ENCODE measurements at places on chromosomes 1 and 21.

DNA sequence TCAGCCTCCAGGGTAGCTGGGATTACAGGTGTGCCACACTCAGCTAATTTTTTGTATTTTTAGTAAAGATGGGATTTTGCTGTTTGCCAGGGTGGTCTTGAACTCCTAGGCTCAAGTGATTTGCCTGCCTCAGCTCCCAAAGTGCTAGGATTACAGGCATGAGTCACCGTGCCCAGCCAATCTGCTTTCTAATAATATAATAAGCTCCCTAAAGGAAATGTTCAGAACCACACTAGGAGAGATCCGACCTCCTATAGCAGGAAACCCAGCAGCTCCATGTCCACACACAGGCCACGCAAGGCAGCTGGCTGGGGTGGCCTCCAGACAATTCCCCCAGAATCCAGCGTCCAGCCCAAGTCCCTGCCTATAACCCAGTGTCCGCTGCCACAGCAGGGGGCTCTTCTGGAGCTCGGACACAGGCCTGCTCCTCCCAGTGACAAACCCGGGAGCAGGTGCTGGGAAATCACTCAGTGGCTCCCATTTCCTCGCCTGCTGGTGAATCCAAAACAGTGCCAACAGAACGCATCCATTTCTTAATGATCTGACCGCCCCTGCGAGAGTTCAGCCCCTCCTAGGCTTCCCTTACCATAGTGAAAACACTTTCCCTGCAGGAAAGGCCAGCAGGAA is 7.5 kb downstream of the RIPK4 start:
- DNase-seq, result no peak

GRCh38 chr1:222557148-222557547 is 9.2 kb upstream of the HHIPL2 start:
- no peak for DNase-seq

DNA sequence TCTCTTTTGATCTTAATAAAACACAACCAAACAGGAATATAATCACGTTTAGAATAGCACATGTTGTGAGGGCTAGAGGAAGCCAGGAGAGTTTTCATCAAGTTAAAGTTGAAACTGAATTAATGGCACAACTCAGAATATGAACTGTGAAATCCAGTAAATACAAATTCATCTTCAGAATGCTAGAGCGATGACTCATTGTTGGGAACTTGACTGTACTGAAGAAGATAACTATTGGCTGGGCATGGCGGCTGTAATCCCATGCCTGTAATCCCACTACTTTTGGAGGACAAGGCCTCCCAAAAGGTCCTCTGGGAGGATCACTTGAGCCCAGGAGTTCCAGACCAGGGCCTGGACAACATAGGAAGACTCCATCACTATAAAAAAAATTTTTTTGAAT is 8.8 kb downstream of the SYF2 start:
- no peak for DNase-seq

- no peak for DNase-seq
These were observed 7.2 kb upstream of the GNG12 start for GRCh38 chr1:67840449-67840848.

DNA sequence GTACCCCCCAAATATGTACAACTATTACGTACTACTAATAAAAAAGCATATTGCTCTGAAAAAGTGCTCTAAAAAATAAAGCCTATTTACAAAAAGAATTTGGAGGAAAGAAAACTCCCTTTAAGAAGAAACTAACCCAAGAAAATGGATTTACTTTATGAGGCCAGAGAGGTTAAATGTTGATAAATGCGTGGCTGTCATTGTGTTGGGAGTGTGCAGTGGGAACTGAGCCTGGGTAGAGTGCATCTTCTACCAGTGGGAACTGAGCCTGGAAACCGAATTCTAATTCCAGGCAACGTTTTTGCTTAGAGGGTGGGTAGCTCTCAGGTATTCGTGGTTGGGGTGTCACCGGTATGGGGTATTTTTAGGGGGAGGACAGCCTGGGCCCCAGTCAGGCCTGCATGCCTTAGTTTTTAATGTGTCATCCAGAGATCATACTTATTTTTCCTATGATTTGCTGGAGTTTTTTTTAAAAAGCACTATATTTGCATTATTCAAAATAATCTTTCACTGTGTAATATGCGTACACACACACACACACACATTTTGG is 24.1 kb upstream of the RNF187 start:
- DNase-seq, result no peak

GRCh38 chr1:77831566-77831965 is 52.1 kb downstream of the MIGA1 start:
- no peak for DNase-seq

DNA sequence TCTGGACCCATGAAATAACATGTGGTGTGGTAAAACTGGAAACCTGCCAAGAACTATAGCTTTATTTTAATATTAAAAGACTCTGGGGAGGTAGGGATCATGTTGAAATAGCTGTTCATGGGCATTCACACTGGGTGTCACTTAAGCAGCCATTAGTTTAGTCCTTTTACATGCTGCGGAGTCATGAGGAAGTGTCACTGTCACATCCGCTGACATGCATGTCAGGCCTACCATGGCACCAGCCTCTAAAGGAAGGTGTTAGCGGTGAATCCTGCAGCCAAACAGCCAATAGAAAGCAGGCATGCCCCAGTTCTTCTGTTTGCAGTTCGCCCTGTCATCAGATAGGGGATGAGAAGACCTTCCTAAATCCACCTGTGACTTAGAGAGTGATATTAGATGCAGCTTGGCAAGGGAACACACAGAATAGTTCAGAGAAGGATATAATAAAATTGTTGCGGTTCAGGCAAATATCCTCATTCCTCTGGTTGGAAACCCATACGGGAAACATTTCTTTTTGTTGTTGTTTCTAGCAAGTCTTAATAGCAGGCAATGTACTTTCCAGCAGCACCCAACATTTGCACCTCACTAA is 100.4 kb downstream of the CACHD1 start:
- DNase-seq, result no peak

DNA sequence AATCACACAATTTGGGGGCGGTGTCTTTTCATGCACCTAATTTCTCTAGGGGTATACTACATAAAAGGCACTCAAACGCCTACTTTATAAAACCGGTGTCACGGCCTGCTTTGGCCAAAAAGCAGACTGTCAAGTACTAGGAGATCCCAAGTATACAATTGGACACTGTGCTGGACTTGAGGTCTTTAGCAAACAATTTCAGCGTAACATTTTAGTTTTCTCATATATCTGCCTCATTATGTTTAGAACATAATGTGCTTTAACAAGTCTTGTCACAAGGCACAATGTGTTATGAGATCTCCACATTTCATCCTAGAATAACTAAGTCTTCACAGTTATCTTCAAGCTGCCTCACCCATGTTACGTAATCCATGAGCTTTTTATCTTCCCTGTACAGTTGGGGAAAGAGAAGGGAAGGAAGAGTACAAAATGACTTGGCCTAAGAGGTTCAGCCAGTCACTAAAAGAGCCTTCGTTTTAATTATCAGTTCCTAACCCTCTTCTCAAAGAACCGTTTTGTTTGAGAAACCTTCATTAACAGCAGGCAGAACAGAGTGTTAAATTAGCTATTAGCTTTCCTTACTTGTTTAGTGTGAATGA is 1.7 kb downstream of the SSX2IP start:
- DNase-seq, result peak; percentile 58

DNA sequence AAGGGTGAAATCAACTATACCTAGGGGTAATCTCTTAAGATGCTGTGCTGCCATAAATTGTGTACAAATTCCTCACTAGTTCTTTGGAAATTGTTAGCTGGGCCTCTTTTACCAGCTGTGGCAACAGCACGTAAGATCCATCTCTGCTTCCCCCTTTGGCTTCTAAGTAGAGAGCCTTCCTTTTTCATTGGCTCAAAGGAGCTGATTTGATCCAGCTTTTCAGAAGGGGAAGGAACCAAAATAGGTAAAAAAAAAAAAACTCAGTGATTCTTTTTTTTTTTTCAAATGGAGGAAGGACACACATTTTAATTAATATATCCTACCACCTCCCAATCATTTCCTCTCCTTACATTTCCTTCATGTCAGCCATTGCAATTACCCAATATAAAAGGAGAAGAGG is 4.0 kb upstream of the RCAN1 start:
- DNase-seq, result peak; percentile 61

GRCh38 chr21:16865632-16866031 is 647.2 kb upstream of the CXADR start:
- DNase-seq, result no peak

- DNase-seq, result peak; percentile 48
These were observed 10.7 kb upstream of the COL16A1 start for GRCh38 chr1:31714442-31715086.

DNA sequence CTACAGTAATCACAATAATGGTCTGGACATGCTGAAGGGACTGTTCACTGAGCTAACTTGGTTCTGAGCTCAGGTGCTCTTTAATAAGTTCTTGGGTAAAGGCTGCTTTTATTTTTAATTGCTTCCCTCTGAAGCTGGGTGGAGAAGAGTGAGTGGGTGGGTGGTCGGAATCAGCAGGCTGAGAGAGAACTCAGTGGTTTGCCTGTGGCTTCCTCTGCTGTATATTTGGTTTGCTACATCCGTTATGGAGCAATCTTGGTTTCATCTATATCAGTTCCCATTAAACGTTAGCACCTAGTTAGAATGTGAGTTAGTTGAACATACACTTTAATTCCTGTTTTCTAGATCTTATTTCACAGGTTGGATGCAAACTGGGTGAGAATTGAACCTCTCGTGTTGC is 23.3 kb downstream of the CNIH4 start:
- DNase-seq, result peak; percentile 91

DNA sequence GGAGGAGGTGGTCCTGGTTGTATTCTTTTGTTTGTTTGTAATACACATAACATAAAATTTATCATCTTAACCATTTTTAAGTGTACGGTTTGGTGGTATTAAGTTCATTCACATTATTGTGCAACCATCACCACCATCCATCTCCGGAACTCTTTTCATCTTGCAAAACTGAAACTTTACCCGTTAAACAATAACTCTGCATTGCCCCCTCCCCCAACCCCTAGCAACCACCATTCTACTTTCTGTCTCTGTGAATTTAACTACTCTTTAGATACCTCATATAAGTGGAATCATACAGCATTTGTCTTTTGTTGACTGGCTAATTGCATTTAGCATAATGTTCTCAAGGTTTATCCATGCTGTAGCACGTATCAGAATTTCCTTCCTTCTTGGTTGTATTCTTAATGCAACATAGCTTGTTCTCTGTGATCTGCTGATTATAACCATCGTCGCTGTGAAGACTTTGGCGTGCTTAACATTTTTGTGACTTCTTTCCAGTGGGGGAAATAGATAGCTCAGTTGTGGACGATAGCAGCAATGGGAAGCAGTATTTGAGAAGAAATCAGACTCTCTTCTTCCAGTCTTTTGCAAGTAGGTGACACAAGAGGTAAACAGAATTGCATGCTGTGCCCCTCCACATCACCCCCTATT is 117.5 kb upstream of the HOOK1 start:
- DNase-seq, result peak; percentile 85

DNA sequence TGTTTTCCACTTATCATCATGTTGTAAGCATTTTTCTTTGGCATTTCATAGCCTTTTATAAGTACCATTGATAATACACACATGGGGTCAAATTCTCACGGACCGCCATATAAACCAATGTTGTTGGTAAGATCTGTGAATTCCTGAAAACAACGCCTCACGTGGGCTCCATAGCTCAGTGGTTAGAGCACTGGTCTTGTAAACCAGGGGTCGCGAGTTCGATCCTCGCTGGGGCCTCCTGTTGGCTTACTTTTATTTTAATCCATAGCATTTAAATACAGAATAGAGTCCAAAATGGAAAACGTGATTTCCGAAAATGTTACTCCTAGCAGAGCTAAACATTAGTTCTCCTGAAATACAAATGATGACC is 83.1 kb downstream of the HHIPL2 start:
- peak; percentile 85 for DNase-seq

DNA sequence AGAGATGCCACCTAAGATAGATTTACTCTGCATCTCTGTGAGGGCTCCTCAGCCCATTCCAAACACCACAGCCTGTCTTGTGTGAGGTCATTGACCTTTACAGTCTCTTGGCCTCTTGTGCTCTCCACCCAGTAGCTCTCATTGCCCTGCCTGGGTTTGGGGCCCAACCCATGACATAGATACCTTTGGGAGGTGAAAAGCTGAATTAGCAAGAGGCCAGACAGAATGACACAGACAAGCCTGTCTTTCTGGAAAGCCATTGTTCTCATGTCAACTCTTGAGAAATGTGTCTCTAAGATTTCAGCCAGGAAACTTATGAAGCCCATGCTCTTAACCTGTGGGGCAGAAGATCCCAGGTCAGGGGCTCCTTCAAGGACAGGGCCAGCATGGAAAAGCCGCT is 18.4 kb upstream of the F3 start:
- no peak for DNase-seq

- DNase-seq, result no peak
These were observed 41.9 kb downstream of the SLC45A1 start for GRCh38 chr1:8359617-8360481.

DNA sequence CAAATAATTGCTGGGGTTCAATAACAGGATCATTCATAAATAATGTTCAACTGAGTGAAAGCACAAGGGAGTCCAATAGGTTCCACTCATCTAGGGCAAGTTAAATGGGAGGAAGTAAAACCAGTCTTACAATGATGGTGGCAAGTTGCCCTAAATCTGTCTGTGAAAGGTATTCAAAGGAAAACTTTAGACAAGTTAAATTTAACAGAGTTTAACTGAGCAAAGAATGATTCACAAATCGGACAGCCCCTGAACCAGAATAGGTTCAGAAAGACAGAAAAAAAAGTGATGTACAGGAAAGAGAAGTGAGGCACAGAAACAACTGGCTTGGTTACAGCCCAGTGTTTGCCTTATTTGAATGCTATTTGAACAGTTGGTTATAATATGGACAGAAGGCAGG is 183.5 kb upstream of the ADGRL4 start:
- no peak for DNase-seq

GRCh38 chr1:212430955-212431394 is 1.7 kb upstream of the NENF start:
- no peak for DNase-seq

DNA sequence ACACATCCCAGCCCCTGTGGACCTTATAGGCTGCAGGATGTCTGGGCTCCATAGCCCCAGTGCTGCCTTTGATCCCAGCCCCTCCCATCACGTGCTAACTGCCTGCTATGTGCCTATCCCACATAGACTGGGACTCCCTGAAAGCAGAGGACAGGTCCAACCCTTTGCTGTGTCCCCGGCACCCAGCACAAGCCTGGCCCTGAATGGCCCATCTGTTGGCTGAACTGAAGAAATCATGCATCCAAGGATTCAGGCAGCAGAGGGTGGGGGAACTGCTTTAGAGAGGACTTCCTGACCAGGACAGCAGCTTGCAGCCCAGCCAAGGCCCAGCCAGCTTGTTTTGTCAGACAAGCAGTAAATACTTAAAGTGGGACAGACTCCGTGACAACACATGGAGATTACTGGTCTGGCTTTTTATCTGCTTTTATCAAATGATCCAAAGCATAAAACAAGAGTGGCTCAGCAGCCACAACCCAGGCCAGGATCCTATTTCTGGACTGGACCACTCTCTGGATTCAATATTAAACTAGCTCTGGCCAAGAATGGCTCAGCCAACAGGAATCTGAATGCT is 69.3 kb downstream of the GLIS1 start:
- DNase-seq, result no peak

DNA sequence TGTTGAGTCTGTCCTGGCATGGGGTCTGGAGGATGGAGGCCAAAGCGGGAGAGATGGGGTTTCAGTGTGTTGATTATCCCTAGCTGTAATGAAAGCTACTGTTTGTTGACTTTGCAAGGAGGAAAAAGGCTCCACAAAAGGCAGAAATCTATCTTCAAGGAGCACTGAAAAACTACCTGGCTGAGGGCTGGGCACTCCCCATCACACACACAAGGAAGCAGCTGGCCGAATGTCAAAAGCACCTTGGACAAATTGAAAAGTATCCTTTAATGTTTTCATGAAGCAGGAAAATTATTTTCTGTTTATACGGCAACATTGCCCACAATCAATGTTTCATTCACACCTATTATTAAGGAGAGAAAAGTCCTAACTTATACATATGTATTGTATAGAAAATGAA is 27.8 kb upstream of the PWP2 start:
- DNase-seq, result no peak
